ENCODE measurements at places on chromosomes 16 and 17. TPM values are rescaled to one million over a fixed set of nuclear protein-coding genes. Genes with fewer than 3 reads are reported as not detected.

The RND2 gene
- total RNA-seq, result 0.65 TPM

The SERPINF2 gene
- not detected for total RNA-seq

The WSCD1 gene
- 2.2 TPM for total RNA-seq

The TRPV2 gene
- 16.9 TPM for total RNA-seq

The KRTAP9-2 gene
- total RNA-seq, result not detected

The RCVRN gene
- total RNA-seq, result not detected

The SLFN11 gene
- total RNA-seq, result 64.8 TPM

The MT4 gene
- total RNA-seq, result not detected

Measured in epithelial cell of alveolus of lung (primary cell).